ENCODE measurements at places on chromosomes 7 and 10.

DNA sequence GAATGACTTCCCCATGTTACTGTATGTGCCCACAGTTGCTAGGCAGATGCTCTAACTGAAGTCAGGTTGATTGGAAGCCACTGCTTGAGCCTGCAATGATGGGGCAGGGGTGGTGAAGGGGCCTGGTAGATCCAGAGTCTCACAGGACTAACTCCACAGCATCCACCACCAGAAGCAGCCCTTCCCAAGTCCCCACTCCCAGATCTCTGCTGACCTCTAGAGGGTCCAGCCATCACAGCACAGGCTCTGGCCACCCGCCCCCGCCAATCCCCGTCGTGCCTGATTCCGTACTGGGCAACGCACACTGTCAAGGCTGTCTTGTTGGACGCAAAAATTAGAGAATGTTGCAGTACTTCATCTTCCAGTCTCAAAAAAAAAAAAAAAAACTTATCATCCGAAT is 136.8 kb upstream of the PDE1C start:
- no peak for DNase-seq

DNA sequence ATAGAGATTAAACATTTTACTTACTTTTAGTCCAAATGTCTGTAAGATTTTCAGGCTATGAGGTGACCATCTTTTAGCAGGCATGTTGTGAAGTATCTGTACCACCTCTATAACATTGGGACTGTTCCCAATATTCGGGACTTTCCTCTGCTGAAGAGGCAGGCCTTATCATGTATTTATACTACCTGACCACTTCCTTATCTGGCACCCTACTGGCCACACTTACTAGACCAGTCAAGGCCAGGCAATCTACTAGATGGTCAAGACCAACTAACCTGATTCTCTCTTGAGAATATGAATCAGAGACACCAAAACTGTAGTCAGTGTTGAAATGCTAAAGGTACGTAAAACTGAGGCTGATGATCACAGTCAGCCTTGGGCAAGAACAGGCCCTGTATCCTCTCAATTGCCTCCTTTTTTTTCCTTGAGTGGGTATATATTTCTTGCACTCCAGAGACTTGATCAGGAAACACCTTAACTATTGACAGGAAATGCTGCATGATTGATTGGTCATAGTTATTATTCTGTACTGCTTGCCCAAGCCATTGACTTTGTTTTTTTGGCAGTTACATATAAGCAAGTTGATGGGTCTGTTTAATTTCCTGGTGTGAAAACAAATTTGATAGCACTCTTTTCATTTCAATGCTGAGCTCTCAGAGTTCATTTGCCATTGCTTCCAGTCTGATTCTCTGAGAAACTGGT is 5.2 kb upstream of the PRKAR2B start:
- DNase-seq: no peak

DNA sequence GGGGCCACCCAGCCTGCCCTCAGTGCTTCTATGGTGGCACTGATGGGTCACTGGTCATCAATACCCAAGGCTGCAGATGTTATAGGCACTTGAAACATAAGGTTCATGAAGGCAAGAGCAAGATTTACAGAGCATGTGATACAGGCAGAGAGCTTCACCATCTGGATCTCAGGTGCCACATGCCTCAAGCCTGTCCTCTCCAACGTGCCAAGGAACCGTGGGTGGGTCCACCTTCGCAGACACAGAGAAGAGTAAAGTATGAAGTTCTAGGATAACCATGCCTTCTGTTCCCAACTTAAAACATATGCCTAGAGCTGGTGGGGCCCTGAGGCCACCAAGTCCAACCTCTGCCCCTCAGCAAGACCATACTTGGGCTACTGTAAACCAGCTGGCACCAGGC is 26.7 kb upstream of the CDH23 start:
- DNase-seq: no peak

DNA sequence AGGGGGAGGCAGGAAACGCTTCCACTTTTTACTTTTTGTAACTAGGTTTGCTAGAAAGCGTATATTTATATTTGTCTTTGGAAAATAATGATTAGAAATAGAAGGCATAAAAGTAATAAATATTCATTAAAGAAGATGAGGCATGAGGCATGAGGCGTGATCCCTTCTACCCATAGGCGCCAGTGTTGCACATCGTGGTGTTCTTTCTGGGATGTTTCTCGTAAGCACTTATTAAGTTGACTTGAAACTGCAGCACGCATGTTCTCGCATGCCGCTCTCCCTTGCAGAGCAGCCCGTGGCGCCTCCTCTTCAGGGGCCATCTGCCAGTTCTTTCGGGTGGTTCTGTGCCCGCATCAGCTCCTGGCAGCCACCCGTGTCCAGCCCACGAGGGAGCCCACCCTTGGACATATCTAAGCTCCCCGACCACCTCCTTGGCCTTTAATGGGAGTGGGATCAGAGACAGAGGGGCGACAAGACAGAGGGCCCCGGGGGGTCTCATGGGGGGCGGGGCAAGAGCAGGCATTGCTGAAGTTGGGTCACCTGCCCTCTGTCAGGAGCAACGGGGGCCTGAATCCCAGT is 28.5 kb upstream of the CSGALNACT2 start:
- DNase-seq: no peak

GRCh38 chr7:23963461-23964165 is 253.6 kb downstream of the STK31 start:
- DNase-seq: no peak

- DNase-seq: no peak
Measured at GRCh38 chr10:62082729-62083411, 181.4 kb downstream of the ARID5B start.

DNA sequence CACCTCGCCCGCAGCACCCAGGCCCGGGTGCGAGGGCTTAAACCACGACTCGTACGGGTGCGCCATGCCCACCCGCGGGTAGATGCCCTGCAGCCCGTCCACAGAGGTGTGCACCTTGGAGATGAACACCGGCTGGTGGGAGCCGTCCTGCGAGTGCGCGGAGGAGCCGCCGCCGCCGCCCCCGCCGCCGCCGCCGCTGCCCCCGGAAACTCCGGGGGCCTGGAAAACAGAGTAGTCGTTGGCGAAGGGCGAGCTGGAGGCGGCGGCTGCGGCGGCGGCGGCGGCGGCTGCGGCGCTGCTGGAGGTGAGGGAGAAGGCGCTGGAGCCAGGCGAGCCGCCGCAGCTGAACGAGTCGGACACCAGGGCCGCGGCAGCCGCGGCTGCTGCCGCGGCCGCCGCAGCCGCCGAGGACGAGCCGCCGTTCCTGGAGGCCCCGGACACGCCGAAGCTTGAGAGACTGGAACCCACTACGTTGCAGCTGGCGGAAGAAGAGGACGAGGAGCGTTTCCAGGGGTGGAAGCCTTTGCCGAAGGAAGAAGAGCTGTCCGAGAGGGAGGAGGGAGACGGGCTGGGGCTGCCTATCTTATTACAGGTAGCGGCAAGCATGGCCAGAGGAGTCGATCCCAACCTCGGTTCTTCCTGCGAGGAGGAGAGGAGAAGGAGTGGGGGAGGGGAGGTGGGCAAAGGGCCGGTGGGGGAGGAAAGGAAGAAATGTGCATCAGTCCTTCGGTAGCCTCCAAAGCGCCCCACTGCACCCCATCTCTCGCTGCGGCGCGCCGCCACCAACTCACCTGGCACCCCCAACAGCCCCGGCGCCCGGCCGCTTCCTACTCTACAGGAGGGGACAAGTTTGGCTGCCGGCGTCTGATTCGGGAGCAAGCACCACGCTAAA is 1.3 kb downstream of the SP8 start:
- no peak for DNase-seq

DNA sequence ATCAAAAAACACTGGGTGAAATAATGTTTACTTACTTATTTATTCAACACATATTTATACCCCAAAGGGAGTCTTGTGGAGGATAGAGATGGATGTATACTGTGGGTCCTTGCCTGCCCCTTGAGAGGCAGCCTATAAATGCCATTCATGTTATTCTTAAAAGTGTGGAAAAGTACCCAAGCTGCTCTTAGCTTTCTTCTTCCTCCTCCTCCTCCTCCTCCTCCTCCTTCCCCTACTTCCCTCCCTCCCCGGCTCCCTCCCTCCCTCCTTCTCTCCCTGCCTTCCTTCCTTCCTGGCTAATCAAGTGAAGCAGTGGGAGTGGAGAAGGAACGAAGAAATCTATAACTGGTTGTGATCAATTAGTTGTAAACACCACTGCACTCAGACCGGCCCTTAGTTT is 21.2 kb upstream of the IGF2BP3 start:
- DNase-seq: no peak

GRCh38 chr10:88221010-88221973 is 357.9 kb downstream of the PTEN start:
- no peak for DNase-seq

DNA sequence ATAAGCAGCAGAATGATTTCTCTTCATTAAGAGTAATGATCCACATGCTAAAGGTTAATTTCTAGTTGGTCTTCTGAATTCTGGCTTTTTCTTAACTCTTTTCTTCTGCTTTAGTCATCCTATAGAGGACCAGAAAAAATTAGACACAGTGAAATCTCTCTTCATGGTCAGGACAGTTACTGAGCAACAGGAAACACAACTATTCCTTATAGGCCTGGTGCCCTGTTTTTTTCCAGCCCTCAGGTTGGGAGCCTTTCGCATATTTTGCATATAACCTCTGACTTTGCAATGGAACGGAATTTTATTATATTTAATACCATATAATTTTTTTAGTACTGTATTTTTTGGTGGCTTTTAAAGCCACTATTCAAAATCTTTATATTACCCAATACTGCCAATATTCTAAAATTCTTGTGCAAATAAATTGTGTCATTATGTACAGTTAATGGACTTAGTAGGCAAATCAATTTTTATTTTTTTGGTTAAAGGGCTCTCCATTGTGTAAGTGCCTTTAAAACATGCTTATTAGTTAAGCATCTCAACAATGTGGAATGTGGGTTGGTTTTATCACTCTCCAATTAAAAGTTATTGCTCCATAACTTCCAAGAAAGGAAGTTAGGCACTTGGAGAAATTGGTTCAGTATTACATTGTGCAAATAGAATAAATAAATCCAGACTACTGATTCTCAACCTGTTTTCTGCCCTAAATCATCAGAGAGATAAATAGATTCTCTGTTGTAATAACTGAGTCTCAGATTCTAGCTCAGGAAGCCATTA is 22.5 kb downstream of the ARL4A start:
- no peak for DNase-seq

- DNase-seq: no peak
Measured at GRCh38 chr10:52954407-52954806, 181.8 kb upstream of the MBL2 start.

DNA sequence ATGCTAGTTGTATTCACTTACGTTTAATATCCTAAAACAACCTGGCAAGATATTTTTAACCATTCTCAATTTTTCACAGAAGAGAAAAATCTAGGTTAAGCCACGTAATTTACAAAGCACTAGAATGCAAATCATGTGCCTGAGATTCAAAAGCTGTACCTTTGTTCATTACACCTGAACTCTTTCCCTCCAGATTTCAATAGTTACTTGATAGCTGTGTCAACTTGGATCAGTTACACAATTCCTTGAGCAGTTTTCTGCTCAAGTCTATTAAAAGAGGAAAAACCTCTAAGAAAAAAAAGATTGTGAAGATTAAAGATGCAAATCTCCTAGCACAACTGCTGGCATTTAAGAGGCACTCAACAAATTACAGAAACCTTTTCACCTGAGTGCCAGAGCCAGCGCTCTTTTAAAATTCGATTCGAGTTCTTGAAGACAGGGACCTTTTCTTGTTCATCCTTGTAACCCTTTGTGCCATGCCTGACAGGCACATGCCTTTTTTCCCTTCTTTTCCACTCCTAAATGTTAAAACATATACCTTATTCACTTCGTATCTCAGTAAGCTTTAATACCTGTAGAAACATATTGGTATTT is 886 bp downstream of the NSUN6 start:
- no peak for DNase-seq

GRCh38 chr7:33854178-33854577 is 51.2 kb upstream of the BMPER start:
- no peak for DNase-seq

DNA sequence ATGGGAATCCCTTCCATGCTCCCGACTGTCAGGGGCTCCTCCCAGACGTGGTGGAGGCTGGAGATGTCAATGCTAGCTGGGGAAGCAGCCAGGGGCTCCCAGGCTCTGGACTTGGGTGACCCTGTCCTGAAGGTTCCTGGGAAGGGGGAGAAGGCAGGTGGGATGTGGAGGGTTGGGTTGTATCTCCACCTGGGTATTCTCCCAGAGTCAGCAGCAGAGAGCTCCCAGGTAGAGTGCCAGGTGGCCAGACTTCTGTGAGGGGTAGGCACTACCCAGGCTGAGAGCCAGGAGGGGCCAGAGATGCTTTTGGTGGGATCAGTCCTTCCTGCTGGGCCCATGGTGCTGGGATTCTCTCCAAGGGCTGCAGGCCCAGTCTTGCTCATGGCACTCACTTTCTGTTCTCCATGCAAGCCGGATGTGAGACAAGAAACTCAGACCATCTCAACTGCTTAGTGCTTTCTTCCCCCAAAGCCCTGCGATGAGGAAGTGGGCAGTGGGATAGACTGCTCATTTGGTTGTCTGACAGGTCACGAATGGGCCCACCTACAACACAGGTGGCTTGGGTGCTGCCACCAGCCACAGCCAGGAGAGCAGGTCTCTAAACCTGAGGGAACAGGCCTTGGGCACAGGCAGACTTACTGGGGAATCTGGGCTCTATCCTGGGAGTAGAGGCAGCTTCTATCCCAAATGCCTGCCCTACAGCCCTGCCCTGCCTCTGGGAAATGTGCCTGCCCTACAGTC is 52.5 kb upstream of the CAMK2B start:
- DNase-seq: no peak

GRCh38 chr10:102111276-102111675 is 8.9 kb downstream of the LDB1 start:
- no peak for DNase-seq

GRCh38 chr10:16891375-16892313 is 74.4 kb upstream of the RSU1 start:
- DNase-seq: no peak

- no peak for DNase-seq
Measured at GRCh38 chr7:19557726-19558465, 150.9 kb downstream of the POLR1F start.

- no peak for DNase-seq
Measured at GRCh38 chr7:117859246-117859812, 13.9 kb downstream of the CTTNBP2 start.

- no peak for DNase-seq
Measured at GRCh38 chr10:130481076-130481930, 345.1 kb downstream of the GLRX3 start.

- DNase-seq: no peak
Measured at GRCh38 chr10:73228247-73228646, 18.8 kb downstream of the DNAJC9 start.

DNA sequence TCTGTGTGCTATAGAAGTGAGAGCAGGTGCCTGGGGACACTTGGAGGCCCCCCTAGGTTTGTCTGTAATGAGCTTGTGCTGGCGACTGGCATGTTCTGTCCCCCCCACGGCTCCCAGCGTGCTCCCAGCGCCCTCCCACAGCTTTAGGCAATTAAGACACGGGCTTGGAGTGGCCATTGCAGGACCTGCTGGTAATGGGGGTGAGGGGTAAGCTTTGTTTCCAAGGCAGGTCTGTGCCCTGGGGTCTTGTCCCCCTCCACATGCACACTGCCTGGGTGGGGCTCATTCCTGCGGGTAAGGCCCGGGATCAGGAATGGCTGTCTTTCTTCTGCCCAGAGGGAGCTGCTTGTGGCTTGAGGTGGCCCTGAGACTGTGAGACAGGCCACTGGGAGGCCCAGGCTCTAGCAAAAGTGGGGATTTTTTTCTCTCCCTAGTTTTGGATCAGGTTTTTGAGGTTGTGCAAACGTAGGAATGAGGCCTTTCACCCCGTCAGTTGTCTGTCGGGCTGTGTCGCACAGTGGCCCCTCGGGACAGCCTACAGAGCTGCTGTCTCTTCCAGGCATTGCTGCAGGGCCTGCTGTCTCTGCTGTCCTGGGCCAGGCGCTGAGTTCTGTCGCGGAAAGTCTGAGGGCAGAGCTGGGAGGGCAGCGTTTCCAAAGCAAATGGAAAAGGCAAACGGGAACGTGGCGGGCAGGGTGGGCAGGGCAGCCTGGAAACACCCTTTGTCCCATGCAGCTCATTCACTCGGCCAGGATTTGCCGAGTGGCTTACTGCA is 107.4 kb downstream of the LHPP start:
- no peak for DNase-seq

Measured in NCI-H1930 (cell line).